ENCODE measurements at places on chromosomes 6 and 20.

DNA sequence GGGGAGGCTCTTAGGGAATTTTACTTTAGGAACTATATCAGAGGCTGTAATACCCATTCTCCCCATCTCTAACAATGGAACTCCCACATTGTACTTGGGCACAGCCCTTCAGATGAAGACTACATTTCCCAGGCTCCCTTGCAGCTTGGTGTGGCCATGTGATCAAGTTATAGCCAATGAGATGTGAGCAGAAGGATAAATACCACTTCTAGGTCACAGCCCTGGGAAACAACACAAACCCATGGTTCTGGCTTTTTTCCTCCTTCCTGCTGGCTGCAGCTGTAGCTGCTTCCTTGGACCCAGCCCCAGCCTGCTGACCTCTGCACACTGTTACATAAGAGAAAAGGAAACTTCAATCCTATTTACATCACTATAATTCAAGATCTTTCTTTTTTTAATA is 445.9 kb upstream of the JARID2 start:
- no peak for DNase-seq

- DNase-seq: no peak
These were observed 227.9 kb upstream of the IRAK1BP1 start for GRCh38 chr6:78639111-78640110.

DNA sequence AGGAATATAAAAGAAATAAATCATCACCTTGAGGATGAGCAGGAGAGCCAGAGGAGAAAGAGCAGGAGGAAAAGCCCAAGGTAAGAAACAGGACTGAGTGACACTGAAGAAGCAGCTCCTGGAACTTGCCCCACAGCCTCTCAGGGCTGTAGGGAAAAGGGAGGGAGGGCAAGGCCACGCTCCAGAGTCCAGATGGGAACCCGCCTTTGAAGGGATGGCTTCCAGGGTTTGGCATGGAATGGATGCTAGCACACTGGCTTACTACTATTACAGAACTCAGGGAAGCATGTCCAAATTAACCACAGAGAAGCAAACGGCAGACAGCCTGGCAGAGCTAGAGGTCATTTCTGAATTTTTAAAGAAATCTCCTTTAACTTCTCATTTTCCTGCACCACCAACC is 26.8 kb downstream of the RALGAPA2 start:
- no peak for DNase-seq

DNA sequence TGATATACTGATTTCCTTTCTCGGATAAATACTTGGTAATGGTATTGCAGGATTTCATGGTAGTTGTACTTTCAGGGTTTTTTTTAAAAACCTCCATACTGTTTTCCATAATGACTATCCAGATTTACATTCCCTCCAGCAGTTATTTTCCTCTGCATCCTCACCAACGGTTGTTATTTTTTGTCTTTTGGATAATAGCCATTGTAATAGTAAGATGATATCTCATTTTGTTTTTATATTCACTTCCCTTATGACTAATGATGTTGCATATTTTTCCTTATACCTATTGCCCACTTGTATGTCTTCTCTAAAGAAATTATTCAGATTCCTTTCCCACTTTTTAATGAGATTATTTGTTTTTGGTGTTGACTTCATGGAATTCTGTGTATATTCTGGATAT is 231.0 kb downstream of the MEI4 start:
- no peak for DNase-seq

- no peak for DNase-seq
These were observed 43.9 kb upstream of the GJE1 start for GRCh38 chr6:142088858-142089216.

DNA sequence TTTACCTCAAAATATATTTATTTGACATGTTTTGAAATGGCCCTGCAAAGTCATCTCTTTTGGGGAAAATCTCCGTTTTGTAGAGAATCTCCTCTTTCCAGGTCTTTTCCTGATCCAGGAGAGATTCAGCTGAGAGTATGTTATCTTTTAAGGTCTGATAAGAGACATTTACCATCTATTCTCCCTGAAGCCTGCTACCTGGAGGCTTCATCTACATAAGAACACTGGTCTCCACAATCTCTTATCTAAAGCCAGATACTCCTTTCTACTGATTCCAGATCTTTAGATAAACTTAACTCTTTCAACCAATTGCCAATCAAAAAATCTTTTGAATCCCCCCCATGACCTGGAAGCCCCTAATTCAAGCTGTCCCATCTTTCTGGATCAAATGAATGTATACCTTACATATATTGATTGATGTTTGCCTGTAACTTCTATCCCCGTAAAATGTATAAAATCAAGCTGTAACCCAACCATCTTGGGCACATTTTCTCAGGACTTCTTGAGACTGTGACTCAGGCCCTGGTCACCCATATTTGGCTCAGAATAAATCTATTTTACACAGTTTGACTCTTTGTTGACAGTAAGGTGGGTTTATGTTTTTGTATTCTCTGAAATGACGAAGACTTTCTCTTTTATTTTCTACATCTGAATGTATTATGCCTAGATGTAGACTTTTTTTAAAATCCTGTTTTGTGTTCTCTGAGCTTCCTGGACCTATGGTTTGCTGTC is 95.5 kb downstream of the ECT2L start:
- DNase-seq: no peak

DNA sequence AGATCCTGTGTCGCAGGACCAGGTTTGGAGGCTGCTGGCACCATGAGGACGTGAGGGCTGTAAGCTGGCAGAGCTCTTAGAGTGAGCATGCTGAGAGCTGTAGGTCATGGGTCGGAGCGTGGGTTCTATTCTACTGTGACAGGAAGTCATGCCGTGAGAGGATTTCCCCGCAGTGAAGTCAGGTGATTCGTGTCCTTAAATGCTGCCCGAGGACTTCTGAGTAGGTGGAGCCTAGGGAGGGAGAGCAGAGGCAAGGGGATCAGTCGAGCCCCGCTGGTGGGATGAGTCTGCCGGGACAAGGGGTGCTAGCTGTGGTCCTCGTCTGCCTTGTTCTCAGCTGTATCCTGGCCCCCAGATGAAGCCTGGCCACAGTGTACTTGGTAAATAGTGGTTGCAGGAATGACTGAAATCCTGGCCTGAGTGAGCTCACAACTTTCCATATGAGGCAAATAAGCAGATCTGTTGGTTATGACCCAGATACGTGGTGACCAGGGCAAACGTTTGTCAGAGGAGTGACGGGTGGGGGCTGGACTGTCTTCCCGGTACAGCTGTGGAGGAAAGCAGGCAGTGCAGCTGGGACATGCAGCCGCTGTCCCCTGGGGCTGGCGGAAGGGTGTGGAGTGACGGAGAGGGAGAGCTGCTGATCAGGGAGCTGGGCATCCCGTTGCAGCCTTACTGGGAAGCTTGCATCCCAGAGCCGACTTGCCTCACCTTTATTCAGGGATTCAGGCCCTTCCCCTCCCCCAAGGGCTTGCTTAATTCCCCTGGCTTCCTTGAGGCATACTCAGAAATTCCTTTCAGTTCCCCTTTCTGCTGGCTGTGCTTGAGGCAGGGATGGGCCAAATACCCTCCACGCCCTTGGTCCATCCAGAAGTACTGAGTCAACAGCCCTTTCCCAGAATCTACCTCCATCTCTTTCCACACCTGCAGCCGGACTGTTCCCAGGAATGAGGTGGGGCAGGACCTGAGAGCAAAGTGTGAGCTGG is 250.9 kb upstream of the RREB1 start:
- DNase-seq: peak; percentile 29

DNA sequence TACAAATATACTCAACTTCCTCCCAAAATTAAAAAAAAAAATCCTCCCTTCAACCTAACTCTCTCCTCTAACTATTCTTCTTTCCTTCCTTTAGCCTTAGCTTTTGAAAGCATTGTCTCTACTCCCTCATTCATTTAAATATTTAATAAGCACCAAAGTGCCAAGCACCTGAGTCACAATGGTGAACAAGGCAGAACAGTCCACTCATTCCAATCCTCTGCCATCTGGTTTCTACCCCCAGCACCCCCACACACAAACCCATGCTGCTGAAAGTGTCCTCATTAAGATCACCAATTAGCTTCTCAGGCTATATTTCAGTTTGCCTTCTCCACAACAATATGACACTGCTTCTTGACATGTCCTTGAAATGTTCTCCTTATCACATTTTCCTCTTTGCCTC is 76.3 kb downstream of the DTNBP1 start:
- DNase-seq: no peak

GRCh38 chr6:86456821-86457220 is 480.5 kb upstream of the HTR1E start:
- DNase-seq: no peak
